ENCODE measurements at places on chromosomes 12 and 14.

GRCh38 chr12:26113181-26113654 is 11.6 kb downstream of the BHLHE41 start:
- no peak for DNase-seq

- DNase-seq: no peak
Observed at GRCh38 chr14:56088941-56089340, 29.3 kb upstream of the PELI2 start.

DNA sequence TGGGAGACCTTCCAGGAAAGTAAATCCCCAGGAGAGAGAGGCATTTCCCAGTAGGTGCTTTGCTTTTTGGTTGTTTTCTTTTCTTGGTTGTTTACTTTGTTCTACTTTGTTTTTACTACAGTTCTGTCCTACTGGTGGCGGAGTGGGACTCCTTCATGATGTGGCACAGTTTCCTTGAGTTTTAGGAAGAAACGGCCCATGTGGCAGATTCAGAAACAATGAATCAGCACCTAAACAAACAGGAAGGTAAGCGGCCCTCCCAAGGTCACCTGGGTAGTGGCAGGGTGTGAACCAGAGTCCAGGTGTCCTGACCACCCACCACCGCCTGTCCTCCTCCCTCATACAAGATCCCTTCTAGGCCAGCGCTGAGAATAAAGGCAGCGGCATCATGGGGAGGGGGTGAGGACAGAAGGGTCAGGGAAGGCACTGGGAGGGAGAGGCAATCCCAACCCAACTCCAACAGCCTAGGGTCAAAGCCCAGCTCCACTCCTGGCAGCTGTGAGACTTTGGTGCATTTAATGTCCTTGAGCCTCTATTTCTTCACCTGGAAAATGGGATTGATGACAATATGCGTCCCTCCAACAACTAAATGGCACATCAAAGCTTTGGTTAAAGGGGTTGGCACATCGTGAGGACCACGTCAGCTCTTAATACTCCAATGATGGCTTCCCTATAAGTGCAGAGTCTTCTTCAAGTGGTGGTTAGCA is 111.5 kb upstream of the BCL2L14 start:
- no peak for DNase-seq

GRCh38 chr12:5710260-5710878 is 234.7 kb downstream of the ANO2 start:
- DNase-seq: no peak

Measured in cerebellar cortex (tissue), 1 donor.